ENCODE measurements at places on chromosomes 4 and X. TPM values are rescaled to one million over a fixed set of nuclear protein-coding genes. Genes with fewer than 3 reads are reported as not detected.

GRCh38 chr4:53653484-53654053 lies 62.3 kb upstream of the LNX1 start:
- DNase-seq: peak; percentile 45

- no peak for DNase-seq
Observed at GRCh38 chr4:26237916-26238315, 82.9 kb upstream of the RBPJ start.

- no peak for DNase-seq
Observed at GRCh38 chr4:166399021-166399420, 526.0 kb downstream of the TLL1 start.

Gene RNF128
- polyA plus RNA-seq: not detected

Gene MAGEB17
- not detected for polyA plus RNA-seq

Gene PABPC5
- polyA plus RNA-seq: 6.1 TPM

Gene YTHDC1
- 90.2 TPM for polyA plus RNA-seq

Measured in muscle of back (tissue), 13 donors.